ENCODE measurements at places on chromosomes 11 and 22.
A peak's percentile ranks its signal among the peaks of the same experiment; 100 is the strongest.

GRCh38 chr22:17106161-17106784 is 14.9 kb downstream of the TMEM121B start:
- DNase-seq, result no peak

DNA sequence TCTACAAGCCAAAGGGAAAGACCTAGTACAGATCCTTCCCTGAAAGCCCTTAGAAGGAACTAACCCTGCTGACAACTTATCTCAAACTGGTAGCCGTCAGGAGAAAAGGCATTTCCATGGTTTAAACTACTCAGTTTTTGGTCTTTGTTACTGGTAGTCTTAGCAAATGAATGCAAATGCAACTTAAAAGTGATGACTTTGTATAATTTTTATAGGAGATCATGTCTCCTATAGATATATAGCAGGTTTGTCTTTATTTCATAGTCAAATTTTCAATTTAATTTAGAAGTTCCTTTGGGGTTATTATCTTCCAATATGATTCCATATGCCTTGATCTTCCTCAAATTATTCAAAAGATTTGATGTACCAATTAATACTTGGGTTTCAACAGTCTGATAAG is 1173.0 kb upstream of the CNTN5 start:
- DNase-seq, result no peak

DNA sequence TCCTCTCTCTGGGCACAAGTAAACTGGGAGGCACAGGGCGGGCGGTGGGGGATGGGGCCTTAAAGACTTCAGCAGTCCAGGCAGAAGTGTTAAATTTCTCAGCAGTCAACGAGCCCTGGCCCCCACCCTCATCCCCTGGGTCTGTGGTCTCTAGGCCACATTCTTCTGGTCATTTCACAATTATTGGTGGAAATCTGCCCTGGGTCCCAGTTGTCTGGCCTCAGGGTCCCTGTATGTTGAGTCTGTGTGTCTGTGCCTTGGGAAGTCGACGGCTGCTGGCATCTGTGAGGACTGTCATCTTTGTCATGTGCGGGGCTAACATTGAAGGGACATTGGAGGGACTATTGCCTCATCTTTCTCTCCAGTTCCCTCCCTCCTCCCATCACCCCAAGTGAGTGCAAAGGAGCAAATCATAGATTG is 1.7 kb downstream of the TSPAN18 start:
- DNase-seq, result no peak

DNA sequence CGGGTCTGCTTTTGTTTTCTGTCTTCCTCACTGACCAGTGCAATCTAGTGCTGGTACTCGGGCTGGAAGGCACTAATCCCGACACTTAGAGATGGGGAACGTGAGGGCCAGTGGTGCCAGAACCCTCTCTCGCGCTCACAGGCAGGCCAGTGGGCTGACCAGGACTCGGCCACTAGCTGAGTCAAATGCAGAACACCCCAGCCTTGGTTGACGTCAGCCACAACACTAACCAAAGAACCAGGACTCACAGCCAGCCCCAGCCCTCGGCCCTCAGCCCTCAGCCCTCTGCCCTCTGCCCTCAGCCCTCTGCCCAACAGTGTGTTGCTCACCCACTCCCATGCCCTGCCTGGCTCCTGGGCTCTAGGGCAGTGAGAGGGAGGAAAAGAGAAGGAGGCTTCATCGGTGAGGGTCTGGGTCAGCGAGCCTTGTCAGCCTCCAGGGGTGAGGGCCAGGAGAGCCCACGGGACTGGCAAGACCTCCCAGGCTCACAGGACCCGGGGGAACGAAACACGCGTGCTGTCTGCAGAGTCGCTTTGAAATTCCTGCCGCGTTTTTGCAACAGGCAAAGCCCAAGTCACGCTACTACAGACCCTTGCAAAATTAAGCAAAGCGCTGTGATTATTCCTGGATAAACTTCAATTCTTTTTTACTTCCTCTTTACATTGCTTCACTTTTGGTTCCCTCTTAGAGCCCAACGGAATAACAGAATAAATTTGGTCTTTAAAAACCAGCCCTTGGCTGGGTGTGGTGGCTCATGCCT is 27.5 kb downstream of the KIAA0930 start:
- no peak for DNase-seq

DNA sequence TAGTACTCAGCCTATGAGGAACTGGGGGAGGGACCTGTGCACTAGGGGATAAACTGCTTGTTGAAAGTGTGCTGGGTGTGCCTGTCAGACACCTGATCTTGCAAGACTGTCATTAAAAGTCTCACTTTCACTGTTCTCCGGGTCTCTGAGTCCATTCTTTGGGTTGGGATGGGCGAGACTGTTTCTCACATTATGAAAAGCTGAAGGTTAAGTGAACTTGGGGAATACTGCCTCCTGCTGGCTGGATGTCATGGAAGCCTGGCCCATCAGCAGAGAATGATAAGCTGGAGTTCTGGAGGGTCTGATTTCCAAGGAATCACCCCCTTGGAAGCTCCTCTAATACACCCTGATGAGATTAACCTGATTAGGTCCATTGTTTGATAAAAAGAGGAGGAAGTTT is 9.0 kb upstream of the VPREB1 start:
- peak; percentile 63 for DNase-seq

DNA sequence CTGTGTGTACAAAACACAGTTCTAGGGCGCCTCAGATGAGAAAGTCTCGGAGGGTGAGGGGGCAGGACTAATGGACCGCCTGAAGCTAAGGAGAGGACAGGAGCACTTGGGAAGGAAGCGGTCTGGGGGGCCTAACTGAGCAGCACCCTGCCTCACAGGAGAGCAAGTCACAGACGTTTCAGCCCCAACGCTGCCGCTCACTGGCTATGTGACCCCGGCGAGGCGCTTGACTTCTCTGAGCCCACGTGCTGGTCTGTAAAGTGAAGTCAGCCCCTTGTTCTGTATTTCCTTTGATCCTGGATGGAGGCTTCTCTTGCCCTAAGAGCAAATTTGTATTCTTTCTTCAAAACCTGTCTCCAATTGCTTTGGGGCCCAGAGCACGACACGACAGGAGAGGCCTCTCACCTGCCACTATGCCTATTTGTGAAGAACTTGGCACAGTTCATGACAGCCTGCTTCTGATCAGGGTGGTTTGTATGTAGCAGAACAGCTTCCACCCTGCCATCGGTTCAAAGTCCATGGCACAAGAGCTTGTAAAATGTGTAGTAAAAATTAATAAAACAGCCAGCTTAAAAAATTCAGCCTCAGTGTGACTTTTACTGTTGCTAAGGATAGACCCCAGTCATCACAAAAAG is 59.1 kb downstream of the WNT11 start:
- no peak for DNase-seq

DNA sequence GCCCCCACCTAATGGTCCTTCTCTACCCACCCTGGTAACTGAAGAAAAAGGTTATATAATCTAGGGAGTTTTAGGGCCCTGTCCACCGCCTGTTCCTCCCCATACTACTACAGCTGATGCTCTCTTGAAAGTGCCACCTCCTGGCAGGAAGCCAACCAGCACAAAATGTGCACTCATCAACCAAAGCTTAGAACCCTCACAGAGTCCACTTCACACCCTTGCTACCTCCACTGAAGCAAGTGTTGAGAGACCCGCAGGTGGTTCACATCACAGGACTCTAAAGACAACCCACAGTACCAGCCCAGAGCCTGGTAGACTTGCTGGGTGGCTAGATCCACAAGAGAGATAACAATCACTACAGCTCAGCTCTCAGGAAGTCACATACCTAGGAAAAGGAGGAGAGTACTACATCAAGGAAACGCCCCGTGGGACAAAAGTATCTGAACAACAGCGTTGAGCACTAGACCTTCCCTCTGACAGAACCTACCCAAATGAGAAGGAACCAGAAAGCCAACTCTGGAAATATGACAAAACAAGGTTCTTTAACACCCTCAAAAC is 17.5 kb upstream of the OR10W1 start:
- DNase-seq, result no peak

- DNase-seq, result peak; percentile 93
Measured at GRCh38 chr22:45318168-45318557, 8.4 kb downstream of the FAM118A start.

DNA sequence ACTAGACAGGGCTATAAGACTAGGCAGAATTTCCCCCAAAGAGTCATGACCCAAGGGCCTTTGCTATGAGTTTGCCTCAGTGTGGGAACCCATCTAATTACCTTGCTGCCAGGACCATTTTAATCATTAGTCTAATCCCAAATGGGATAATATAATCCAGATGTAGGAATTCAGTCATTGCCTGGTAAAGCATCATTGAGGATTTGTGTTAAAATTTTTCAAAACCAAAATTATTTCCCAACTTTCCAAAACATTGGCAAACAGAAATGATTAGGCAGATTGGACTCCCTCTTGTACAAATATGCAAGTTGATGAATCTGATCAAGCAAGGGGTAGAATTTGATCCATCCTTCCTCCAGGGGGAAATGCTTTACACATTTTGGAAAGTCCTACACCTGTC is 16.2 kb upstream of the MMP13 start:
- DNase-seq, result no peak

DNA sequence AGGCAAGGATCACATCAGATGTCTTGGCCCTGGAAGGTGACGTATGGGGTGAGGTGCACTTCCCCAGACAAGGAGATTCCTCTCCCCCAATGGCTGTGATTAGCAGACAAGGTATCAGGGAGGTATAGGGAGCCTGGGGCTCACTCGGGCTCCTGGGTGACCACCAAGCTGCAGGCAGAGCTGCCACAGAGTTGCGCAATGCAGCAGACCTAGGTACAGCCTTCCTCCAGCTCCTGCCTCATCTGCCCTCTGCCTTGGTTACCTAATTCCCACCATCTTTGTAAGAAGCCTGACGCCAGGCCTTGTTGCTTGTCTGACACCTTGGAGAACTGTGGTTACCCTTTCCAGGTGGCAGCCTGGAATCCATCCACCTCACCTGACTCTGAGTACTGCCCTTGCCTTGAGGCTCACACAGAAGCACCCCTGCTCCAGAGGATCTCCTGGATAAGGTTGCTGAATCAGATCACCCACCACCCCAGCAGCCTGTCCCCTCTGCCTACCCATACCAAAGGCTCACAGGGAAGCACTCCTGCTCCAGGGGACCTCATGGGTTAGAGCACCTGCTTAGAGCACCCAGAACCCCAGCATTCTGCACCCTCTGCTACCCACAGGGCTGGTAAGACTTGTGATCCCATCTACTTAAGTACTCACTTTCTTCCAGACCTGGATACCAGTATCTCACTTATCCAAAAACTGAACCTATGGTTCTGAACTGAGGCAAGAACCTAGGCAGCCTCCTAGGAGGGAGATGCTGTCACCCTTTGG is 40.4 kb downstream of the GAB4 start:
- DNase-seq, result no peak

- DNase-seq, result no peak
Measured at GRCh38 chr22:41848468-41848867, 15.6 kb downstream of the SREBF2 start.

DNA sequence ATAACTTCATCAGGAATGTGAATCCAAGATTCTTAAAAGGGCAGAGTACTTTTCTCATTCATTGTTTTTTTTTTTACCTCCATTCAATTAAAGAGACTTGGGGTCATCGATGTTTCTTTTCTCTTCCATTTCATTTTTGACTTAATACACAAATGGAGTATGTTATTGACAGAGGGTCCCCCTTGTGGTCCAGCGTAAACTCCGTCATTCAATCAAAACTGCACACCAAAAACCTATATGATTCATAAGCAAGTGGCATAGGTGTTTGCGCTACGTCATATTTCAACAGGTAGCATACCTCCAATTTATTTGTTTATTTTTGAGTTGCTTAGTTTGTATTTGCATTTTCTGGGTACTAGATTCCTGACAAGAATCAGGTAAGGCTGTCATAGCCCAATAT is 12.7 kb upstream of the FOLH1 start:
- DNase-seq, result no peak

- DNase-seq, result no peak
Measured at GRCh38 chr11:29282088-29282487, 734.7 kb downstream of the KCNA4 start.

- peak; percentile 13 for DNase-seq
Measured at GRCh38 chr11:36350137-36350513, 54.0 kb downstream of the PRR5L start.

DNA sequence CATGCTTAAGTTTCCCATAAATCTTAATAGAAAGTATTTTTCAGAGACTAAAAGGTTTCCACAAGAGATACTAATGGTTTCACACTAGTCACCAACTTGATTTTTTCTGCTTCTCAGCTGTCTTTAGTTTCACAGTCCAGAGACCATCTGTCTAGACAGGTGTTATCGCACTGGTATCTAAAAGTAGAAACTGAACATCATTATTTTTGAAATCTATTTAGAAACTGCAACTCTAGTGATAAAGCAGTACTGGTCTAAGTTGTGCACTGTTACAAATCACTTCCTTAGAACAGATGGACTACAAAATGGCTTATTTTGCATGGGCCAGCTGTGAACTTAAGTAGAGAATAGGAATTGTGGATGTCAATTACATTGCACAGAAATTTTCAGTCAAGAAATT is 78.0 kb downstream of the CNTN5 start:
- no peak for DNase-seq

- DNase-seq, result no peak
Measured at GRCh38 chr11:27926486-27926885, 181.5 kb downstream of the KIF18A start.

DNA sequence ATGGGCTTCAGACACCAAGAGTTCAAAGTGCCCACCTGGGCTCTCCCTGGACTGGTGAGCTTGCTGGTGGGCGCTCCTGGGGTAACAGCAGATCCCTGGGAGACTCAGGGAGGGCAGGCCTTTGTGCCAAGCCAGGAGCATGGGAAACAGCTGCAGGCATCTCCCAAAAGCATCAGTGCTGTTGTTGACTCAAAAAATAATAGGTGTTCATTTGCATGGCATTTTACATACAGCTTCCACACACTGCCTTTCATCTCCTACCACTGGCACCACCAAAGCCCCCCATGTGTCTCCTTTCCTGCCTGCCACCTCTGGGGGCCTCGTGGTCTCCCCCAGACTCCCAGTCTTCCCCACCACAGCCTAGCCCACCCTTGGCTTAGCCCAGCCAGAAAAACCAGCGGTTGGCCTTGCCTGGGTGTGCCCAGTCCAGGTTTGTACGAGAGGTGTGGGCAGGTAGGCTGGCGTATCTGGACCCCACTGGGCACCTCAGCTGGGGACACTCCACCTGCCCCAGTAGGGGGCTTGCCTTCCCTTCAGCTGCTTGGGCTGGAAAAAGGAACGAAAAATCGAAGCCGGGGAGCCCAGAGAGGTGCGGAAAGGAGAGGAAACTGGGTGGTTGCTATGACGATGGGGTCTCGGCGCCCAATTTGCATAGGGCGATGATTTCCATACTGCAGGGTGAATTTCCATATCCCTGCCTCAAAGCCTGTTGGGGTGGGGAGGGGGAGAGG is 15.0 kb downstream of the POU2F3 start:
- no peak for DNase-seq

- DNase-seq, result peak; percentile 22
Measured at GRCh38 chr22:36873614-36874308, 13.0 kb downstream of the NCF4 start.
